Stimulated activated CD8-positive, alpha-beta memory T cell treated with anti-CD3 and anti-CD28 coated beads, Interleukin-12 subunit alpha, Interleukin-12 subunit beta, amount 100 ng/mL, for 4 hours (primary cell): ENCODE measurements at places on chromosomes 11 and 22.

DNA sequence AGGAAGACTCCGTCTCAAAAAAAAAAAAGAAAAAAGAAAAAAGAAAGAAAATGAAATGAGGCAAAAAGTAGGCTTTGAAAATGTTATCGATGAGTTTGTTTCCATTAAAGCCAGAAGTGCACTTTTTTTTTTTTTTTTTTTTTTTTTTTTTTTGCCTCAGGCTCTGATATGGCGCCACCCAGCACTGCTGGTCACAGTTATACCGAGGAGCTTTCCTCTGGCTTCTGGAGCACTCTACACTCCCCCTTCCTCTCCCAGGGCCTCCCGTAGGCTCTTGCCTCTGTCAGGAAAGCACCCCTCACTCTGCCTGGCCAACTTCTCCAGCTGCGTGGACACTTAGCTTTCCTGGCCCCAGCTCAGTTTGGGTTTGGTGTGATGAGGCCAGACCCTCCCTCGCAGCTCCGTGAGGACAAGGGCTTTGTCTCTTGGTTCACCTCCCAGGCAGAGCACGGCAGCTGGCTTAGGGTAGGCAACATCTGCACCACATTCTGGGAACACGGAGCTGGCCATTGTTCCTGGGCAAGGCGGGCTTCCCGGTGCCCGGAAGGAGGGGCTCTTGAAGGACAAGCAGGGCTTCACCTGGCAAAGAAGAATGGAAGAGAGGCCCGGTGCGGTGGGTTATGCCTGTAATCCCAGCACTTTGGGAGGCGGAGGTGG, 16.9 kb downstream of the FADS2 start:
- no peak for DNase-seq

- no peak for DNase-seq
Observed at GRCh38 chr11:103946793-103947545, 89.5 kb upstream of the DDI1 start.

DNA sequence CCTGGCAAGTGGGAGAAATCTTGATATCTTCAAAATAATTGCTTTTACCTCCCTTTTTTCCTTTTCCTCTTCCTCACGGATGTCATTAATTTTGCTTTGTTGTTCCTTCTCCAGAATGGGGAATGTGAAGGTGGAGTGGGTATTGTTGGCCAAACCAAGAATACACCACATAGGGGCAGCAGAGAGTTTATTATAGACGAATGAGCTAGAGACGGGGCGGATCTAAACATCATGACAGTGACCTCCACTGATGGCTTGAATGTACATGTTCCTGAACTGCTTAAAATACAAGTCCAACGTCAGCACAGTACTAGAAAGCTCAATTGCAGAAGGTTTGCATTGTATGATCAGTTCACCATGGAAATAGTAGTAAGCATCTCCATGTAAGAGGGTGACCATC, 122.3 kb upstream of the SNX19 start:
- DNase-seq, result no peak

- DNase-seq, result no peak
Observed at GRCh38 chr11:80846979-80847378, 1406.1 kb upstream of the TENM4 start.

- DNase-seq, result peak; percentile 62
Observed at GRCh38 chr11:65425105-65425970, 2.7 kb downstream of the NEAT1 start.

GRCh38 chr11:111330234-111330893, 32.0 kb downstream of the POU2AF3 start:
- no peak for DNase-seq

DNA sequence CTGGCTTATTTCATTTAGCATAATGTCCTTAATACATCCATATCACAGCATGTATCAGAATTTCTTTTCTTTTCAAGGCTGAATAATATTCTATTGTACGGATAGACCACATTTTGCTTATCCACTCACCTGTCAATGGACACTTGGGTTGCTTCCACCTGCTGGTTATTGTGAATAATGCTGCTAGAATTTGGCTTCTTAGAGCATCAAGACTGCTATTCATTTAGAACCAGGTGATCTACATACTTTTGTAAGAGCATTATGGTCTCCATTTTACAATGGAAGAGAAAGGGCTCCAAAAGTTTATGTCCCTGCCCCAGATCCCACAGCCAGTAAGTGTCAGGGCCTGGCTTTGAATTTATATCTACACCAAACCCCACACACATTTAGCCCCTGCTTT, 100.7 kb upstream of the CD82 start:
- DNase-seq, result no peak

DNA sequence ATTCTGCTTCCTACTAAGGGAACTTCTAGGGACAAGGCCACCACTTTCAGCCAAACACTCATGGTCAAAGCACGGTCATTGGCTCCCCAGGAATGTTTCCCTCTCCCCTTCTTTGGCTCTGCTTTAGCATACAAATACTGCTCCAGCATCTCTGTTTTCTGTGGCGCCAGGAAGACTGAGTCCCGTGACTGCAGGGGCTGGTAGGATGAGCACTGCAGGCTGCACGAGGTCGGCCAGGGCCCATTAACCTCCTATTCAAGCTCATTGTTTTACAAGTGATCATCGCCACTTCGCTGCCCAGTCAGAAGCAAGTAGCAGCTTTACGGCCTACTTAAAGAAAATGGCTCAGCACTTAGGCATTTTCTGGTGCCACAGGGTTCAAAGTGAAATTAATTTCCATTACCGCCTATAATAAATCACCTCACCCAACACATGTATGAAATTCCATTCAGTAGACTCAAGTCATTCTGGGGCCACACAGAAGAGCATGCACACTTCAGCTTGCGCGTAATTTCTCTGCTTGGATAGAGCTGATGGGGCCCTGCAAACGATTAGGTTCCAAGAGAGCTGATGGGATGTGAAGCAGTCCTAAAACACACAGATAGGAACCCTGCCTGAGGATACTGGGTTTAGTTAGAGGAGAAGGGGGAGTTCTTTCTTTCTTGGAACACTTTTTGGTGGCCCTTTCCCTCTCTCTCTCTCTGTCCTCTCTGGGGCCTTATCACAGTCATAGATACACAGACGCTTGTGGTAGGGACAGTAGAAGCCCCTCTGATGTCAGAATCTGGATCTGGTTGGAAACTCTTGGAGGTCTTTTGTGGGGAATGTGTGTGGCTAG, 173.7 kb downstream of the KIF18A start:
- DNase-seq, result no peak

GRCh38 chr11:77151804-77152509, 23.9 kb downstream of the MYO7A start:
- DNase-seq, result peak; percentile 24

- no peak for DNase-seq
Observed at GRCh38 chr22:43365715-43366440, 22.7 kb upstream of the SCUBE1 start.

DNA sequence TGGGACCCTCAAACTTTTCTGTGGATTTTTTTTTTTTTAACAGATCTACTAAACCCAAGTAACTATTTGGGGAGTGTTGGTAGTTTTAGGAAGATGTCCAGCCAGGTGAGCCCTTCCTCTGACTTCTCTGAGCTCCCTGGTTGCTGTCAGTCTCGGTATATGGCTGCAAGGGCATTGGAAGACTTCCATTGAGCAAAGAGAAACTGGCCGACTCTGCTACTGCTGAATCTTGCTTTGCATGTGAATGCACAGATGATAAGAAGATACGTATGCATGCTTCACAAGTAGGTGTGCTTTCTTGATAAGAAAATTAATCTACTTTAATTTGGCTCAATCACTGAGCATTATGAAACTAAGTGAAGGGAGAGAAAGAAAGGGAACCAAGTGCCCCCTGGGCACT, 51.1 kb downstream of the BARX2 start:
- no peak for DNase-seq

- DNase-seq, result no peak
Observed at GRCh38 chr11:75338516-75339208, 12.8 kb downstream of the ARRB1 start.

- DNase-seq, result no peak
Observed at GRCh38 chr22:23192133-23192532, 11.8 kb downstream of the BCR start.

GRCh38 chr22:40040927-40041326, 46.2 kb downstream of the FAM83F start:
- DNase-seq, result no peak

DNA sequence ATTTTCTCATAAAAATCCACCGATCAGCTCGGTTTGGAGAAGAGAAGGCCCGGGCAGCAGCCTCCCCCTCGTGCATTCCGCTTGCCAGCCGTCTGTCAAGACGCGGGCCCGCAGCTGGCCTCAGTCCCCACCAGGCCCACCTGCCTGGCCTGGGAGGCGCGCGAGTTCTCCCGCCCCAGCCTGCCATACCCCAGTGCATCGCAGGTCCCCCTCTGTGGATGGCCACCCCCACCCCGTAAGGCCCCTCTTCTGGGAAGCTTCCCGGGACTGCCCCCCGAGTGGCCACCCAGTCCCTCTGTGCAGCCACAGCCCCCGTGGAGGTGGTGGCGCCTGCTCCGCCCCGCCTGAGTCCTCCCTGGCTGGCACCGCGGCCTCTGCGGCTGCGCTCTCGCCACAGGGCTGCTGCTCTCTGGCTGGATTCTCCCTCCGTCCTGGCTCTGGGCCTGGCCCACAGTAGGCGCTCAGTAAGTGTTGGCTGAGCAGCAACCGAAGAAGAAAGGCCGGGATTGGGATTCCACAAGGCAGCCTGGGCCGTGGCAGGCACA, 74.0 kb upstream of the TCF20 start:
- no peak for DNase-seq

- DNase-seq, result no peak
Observed at GRCh38 chr22:20578707-20579106, 71.3 kb downstream of the MED15 start.

DNA sequence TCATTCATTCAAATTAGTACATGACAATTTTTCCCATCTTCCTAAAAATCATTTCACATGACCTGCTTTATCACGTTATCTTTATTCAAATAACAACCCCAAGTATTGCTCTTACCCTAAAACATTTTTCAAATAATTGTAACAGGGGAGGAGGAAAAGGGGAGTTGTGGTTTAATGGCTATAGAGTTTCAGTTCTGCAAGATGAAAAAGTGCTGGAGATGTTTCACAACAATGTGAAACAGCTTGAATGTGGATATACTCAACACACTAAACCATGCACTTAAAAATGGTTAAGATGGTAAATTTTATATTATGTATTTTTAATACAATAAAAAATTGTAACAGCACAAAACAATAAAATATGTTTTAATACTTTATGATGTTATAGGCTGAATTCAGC, 161.6 kb upstream of the GUCY1A2 start:
- DNase-seq, result no peak

- no peak for DNase-seq
Observed at GRCh38 chr11:107006076-107006833, 12.0 kb downstream of the GUCY1A2 start.

- no peak for DNase-seq
Observed at GRCh38 chr11:76266286-76267100, 60.2 kb upstream of the WNT11 start.

DNA sequence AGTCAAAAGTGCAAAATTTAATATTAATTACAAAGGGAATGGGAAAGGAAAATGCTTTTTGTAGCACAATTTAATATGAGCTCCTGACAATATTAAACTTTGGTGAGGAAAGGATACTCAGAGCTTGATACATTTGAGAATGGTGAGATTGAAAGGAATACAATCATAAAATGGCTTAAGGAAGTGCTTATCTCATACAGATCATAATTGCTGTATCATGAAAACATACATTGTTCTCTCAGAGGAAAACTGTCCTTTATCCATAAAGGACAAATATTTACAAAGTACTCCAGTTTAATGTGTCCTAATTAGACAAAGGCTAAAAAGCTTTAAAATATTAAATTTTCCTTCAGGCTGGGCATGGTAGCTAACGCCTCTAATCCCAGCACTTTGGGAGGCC, 260.4 kb downstream of the TMEM135 start:
- no peak for DNase-seq

- no peak for DNase-seq
Observed at GRCh38 chr11:61023966-61024295, 52.5 kb downstream of the CD6 start.

GRCh38 chr22:19420321-19420720, 11.2 kb downstream of the HIRA start:
- DNase-seq, result no peak

DNA sequence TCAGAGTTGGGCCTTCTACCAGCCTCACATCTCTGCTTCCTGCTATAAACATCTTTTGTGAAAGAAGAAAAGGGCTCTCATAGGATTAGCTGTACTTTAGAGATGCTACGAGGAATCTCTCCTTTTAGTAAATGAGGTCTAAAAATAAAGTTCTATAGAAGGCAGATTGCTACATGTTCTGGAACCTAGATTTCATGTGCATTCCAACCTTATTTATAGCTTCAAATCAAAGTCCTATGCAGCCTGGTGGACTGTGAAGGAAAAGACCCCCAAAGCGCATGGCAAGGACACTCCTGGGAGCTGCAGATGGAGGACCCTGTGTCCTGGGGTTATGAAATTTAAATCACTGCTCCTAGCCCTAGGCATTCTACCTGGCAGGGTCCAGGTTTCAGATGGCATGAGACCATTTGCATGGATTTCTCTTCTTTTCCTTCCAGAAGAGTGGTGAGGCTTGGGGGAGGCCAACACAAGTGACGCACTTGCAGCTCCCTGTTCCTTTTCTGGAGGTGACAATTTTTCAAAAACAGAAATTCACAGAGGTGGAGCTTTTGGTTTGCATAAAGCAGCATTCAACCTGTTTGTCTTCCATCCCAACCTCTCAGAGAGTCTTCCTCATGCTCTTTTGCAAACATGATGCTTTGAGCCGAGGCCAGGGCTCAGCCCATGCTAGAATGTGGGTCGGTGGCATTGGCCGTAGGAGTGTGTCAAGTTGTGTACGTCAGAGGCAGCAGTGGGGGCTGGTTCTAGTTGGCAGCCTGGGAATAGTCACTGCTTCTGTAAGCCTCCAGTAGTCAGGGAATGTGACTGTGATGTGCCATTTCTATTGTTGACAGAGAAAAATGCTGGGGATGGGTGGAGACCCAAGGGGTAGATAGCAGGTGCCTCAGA, 6.3 kb downstream of the CRY2 start:
- DNase-seq, result no peak

DNA sequence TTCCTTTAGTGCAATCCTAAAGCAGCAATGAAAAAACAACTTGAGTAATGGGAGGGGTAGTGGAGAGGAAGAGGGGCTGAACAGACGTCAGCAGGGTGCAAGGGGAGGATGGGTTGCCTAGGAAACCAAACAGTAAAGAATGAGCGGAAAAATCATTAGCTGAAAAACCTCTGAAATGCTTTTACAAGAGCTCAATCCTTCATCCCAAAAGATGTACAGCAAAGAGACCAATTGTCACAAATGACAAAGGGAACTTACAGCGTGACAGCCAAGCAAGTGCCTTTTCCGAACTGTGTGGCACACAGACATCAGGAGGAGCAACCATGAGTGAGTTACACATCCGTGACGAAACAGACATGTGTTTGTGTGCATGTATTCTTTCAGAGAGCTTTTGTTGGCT, 104.6 kb downstream of the SIK3 start:
- no peak for DNase-seq
